GM12864 (cell line): ENCODE measurements at places on chromosomes 7 and 10.

DNA sequence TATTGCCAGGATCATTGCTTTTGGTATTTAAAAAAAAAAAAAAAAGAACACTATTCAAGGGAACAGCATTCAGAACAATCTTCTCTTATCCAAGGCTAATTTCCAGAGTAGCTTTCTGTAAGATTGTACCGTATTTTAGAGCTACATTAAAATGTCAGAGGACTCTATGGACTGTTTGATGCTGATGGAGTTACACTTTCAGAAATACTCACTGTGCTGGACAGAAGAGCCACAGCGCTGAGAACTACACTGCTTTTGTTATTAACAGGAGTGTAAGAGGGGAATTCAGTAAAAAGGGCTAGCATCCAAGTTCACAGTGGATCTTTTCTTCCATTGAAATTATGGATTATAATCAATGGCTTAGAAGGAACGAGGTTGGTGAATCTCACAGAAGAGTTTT lies 247.7 kb downstream of the AHR start:
- no peak for DNase-seq

DNA sequence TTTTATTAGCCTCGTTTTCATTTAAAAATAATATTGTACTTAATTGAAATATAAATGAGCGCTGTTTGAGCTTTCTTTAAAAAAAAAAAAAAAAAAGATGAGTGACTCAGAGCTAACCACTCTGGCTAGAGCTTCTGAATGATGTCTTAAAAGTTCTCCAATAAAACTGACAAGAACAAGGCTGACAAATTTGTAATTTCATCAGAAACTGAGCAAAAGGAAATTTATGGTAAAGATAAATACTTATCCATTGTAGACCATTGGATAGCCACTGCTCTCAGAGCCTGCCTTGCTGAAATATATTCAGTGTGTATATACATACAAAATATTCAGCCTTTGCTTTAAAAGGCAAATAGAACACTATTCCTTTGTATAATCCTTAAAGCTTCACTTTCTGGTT lies 91.2 kb upstream of the OIT3 start:
- DNase-seq = no peak

DNA sequence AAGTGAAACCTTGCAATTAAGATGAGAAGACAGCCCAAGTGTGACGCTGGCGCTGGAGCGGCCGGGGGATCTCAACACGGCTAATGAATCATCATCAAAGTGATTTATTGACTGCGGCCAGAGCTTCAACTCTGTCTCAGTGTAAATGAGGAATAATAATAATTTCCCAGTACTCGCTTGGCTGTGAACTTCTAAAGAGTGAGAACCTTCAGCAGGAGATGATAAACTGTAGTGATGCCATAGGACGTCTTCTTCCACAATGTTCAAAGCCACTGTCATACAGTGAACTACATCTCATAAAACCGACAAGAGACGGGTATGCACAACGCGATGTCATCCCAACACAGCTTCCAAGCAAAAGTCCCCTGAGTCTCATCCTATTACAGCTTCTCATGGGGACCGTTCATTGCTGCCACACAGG lies 123.6 kb upstream of the NOBOX start:
- DNase-seq = no peak

DNA sequence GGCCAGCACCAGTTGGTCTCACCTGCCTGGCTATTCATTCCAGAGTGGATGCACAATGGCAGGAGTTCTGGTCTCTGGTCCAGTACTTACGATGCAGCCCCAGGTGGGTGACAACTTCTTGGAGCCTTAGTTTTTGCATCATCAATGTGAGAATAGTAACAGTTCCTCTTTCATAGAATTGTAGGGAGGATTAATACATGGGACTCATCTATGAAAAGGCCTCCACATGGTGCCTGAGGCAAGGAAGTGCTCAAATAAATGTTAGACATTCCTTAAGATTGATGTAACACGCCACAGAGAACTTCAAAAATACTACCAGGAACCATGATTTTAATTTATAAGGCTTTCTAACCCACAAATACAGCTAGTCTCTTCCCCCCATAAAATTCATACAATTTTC lies 120.1 kb upstream of the CHST15 start:
- DNase-seq = no peak

DNA sequence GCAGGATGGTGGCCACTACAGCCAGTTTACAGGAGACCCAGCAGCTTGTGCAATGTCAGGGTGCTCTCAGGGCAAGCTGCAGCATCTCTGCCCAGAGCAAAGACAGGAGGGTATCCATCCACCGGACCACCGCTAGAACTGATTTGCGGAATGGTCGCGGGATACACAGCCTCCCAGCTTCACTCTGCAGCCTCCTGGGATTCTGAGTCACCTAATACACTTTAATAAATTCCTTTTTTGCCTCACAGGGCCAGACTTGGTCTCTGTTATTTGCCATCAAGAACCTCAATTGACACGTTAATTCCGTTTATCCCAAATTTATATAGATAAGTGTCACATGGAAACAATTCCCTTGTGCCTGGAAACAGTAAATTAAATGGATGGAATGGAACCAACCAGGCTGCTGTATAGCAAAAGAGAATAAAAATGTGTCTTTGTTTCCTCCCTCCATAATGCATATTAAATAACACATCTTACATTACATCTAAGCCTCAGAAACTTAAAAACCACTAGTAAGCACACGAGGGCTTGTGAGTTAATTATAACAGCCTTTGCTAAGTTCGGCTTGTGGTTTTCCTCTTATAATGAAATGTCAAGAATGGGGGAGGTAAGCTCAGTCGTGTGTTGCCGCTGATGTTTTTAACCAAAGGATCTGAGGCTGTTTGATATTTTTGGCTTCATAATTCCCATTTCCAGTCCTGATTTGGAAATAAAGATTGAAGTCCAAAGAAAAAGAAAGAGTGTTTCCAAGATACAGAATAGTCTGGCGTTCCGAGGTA lies 52.1 kb downstream of the ADRB1 start:
- DNase-seq = peak; percentile 60

- DNase-seq = no peak
Observed at GRCh38 chr7:11970132-11970531, 138.1 kb upstream of the THSD7A start.

DNA sequence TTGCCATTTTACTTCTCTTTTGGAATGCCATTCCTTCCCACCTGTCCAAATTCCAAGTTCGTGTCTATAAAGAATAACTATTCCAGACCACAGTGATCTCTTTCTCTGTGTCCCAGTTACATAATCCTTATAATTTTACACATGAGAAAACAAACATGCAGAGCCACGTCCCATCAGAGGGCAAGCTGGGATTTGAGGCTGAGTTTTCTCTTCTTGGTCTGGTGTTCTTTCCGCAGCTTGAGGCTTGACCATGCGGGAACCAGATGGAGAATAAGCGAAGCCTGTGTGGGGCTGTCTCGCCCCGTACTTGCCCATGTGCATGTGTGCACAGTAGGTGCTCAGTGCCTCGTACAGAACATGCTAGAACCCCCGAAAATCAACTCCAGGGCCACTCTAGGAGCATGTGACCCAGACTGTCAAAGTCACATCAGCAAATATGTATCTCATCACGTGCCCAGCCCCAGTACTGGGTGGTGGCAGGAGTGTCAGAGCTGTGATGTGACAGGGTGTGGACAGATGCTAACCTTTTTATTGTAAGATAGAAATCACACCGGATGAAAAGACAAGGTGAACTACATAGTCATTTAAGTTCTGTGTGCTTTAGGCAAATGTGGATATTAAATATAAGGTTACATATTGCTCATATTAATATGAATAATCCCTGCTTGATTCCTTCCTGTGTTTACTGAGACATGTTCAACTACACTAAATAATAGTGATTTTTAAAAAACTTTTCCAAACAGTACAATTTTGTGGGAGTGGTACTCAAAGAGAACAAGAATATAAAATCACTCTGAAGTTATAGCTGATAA lies 3.2 kb downstream of the INSIG1 start:
- DNase-seq = no peak

- no peak for DNase-seq
Observed at GRCh38 chr10:103232131-103232673, 13.5 kb upstream of the RPEL1 start.

- DNase-seq = no peak
Observed at GRCh38 chr7:131329176-131329570, 1.5 kb downstream of the MKLN1 start.

- no peak for DNase-seq
Observed at GRCh38 chr10:72386916-72387586, 32.3 kb upstream of the DNAJB12 start.
